Cerebellar nuclear complex (tissue), 1 donor: ENCODE measurements at places on chromosomes 12 and 14.

- no peak for DNase-seq
Measured at GRCh38 chr12:103241184-103241583, 254.6 kb downstream of the C12orf42 start.

GRCh38 chr12:1853716-1854115 lies 33.4 kb downstream of the LRTM2 start:
- no peak for DNase-seq

DNA sequence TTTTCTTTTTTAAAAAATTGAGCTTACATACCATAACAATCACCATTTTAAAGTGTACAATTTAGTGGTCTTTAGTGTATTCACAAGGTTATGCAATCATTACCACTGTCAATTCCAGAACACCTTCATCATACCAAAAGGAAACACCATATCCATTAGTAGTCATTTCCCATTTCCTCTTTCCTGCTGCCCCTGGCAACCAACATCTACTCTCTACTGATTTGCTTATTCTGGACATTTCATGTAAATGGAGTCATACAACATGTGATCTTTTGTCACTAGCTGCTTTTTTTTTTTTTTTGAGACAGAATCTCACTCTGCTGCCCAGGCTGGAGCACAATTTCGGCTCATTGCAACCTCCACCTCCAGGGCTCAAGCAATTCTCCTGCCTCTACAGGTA lies 66.8 kb upstream of the CFL2 start:
- DNase-seq: no peak

GRCh38 chr14:89681086-89682018 lies 264.3 kb upstream of the FOXN3 start:
- no peak for DNase-seq

DNA sequence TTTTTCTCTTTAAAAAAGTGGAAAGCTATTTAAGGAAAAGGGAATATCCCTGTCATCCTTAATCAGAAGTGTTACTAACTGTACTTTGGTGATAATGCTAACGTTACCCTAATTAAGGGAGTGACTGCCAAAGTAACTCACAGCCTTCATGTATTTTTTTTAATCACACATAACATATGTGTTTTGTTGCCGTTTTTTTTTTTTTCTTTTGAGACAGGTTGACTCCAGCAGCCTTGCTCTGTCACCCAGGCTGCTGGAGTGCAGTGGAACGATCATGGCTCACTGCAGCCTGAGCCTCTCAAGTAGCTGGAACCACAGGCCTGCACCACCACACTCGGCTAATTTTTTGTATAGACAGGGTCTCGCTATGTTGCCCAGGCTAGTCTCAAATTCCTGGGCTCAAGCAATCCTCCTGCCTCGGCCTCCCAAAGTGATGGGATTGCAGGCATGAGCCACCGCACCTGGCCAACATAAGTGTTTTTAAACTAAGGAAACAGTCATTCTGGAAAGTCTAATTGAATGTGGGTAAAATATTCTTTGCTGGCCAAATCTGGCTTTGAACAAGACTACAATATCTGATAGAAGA lies 56.5 kb downstream of the HECTD4 start:
- no peak for DNase-seq

GRCh38 chr12:1778911-1779310 lies 41.5 kb upstream of the LRTM2 start:
- no peak for DNase-seq

DNA sequence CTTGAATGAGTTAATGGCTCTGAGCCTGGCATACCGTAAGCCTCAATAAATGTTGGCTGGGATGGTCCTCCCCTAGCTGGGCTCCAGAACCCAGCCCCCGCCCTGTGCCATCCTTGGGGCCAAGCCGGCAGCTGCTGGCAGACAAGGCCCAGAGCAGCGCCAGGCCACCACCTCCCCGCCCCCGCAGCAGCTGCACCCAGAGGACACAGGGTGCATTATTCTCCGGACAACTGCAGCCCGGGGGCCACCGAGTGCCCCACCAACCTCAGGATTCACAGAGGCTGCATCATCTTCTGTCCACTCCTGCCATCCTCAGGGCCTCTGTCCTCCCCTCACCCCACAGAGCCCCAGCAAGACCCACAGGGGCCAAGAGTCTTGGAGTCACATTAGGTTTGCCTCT lies 92.7 kb downstream of the NCOR2 start:
- DNase-seq: no peak

GRCh38 chr14:23729720-23730387 lies 93.7 kb downstream of the DHRS2 start:
- no peak for DNase-seq

DNA sequence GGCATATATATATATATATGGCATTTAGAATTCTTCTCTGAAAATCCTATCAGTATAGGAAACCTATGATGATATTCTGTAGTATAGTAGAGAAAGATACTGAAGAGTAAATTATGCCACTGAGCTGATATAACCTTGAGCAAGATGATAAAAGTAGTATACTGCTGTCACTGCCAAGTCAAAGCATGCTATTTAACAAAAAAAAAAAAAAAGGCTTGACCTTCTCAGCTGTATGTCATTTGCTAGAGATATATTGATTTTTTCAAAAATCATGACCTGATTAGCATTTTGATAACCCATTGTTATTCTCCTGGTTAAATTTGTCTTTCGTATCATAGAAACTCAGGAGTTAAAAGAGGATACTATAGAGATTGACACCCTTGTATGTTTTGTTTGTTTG lies 299.4 kb downstream of the ADAMTS20 start:
- DNase-seq: no peak

DNA sequence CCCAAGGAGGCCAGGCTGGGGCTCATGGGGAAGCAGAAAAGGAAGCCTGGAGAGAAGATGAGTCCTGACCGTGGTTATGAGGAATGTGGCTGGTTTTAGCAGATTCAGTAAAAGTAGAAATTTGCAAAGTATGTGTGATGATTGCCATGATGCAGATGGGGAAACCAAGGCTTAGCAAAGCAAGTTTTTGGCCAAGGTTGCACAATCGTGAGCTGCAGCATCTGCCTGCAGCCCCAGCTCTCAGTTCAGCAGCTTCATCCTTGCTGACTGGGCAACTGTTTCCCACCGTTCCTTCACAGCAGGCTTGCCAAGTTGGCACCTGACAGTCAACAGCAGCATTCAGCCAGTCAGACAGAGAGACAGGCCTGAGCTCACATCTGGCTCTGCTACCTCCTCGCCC lies 656.7 kb downstream of the MED13L start:
- no peak for DNase-seq
